ENCODE measurements at places on chromosomes 3 and 15.

DNA sequence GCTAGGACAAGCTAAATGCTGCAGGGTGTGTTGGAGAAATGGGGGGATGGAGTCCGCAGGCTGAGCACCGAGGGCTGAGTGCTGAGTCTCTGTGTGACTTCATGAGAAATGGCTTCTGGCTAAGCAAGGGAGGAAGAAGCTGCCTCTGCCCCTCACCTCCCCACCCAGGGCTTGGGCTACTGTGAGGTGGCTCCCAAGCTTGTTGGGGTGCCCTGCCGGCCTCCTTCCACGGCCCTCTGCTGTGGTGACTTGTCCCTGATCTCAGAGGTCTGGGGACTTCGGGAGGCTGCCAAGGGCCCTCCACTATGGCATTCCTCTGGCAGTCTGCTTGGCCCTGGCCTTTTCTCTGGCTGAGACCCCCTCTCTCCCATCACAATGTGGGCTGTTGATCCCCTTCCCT, 30.1 kb upstream of the RAD18 start:
- no peak for DNase-seq

- DNase-seq: no peak
Observed at GRCh38 chr3:136840252-136840651, 21.3 kb downstream of the SLC35G2 start.

DNA sequence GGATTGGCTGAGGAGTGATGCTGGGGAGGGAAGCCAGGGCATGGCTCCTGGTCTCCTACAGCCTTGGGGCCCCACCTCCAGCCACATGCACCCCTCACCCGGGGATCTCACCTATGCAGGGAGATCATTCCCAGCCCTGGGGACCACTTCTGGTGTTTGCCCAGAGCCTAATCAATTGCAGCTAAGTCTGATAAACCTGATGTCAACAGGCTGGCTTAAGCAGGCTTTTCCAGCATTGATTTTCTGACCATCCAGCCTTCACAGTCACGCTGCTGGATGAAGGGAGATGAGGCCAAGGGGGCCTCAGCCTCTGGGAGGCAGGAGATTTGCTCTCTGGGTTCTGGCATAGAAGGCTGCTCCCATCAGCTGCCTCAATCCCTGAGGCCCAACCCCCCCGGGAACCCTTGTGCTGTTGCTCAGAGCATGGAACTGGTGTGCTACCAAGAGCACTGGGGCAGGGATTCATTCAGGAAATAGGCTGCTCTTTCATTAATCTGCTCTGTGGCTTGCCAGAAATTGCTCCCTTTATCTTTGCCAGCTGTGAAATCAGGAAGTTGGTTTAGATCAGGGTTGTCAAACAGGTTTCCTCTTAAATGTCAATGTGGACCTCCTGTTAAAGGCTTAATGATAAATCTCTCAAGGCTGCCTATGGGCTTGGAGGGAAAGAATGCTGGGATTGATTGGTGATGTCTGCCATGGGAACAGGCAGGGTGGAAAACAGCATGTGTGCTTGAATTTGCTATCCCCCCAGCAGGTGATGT, 19.0 kb downstream of the FAM3D start:
- DNase-seq: no peak

GRCh38 chr3:110579840-110580550, 491.6 kb upstream of the NECTIN3 start:
- no peak for DNase-seq

- DNase-seq: no peak
Observed at GRCh38 chr15:95541301-95541700, 789.2 kb upstream of the NR2F2 start.

GRCh38 chr3:98185180-98185579, 18.7 kb downstream of the OR5H15 start:
- peak; percentile 16 for DNase-seq

DNA sequence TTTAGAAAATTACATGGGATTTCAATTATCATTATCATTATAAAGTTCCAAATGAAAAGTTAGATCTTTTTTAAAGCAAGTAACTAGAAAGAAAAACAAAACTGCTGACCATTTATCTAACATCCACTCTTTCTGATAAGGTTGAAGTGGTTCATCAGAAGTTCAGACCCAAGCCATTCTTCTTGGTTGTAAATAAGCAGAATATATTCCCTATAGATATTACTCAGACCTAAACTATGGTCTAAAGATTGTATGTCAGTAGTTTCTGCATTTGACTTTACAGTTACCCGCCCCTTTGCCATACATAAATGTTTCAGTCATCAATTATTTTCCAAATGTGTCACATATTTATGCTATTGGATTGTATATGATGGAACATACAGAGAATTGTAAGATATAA, 136.7 kb downstream of the PLOD2 start:
- no peak for DNase-seq

- no peak for DNase-seq
Observed at GRCh38 chr3:151925419-151925818, 52.0 kb downstream of the SUCNR1 start.

- DNase-seq: no peak
Observed at GRCh38 chr15:95559875-95560394, 770.6 kb upstream of the NR2F2 start.

DNA sequence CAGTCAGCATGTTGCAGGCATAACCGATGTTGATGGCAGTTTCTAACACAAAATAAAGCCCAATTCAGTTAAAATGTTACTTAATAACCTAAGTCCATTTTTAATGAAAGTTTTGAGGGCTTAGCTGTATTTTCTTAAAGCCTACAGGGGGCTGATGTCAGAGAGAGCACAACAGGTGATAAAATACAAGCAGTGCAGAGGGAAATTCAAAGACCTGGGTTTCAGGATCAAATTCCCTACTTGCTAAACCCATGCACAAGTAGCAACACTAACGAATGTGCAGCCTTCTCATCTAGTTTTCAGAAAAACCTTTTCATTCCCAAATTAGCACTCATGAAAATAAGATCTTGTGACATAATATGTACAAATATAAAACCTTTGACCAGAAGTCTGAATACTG, 202.0 kb downstream of the ATP8B4 start:
- DNase-seq: no peak

GRCh38 chr3:159263750-159264553, 462.1 kb downstream of the MFSD1 start:
- DNase-seq: peak; percentile 28

GRCh38 chr3:150956376-150956775, 16.2 kb downstream of the CLRN1 start:
- no peak for DNase-seq

DNA sequence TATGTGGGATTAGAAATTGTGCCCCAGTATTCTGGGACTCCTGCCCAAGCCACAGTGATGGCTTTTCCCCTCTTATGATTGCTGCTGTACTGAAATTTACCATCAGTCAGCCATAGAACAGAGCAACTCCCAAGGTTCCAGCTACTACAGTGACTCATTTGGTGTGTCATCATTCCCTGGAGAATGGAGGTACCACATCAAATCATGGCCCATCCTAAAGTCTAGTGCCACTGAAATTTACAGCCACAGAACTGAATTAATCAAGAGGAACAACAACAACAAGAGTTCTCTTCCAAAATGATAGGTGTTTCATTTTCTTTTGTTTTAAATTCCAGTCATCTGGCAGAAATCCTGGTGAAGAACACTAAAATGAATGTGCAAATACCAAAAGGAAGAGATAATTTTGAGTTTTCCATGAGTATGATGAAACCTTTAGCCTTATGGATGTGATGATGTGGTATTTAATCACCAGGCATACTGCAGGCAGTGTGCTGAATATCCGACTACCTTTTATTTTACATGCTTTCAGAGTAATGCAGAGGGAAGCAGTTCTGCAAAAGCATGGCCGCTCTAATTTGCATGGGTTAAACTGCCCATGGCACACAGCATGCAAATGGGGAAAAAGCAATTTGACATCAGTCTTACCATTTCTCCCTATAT, 75.6 kb upstream of the SLC2A2 start:
- DNase-seq: no peak

DNA sequence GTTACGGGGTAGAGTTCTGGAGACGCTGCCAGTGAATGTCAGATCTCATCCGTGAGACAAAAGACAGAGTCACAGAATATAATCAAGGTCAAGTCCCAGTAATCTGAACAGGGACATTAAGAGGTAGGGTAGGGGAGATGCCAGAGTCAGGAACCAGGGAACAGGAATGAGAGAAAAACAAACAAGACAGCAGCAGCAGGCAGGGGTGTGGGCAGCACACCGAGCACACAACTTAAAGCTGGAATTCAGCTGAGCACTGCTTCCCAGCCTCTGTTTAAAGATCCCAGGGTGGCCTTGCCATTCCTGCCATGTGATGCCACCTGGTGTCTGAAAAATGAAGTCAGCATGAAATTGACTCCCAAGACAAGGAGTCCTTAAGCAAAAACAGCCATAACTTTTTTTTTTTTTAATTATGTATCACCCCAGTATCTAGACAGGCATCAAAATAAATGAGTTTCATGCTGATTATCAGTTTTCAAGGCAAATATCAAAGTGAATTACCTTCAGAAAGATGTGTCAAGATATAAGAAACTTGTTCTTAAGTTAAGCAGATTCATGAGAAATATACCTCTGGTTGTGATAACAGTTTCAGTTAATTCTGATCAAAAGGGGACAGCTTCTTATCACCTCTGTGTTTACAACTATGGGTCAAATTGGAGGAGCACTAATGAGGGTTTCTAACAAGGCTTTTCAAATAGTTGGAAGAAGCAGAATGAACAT, 203.7 kb downstream of the SLC9A9 start:
- peak; percentile 73 for DNase-seq

All from HEK293T (cell line).